ENCODE measurements at places on chromosomes 5 and 9. TPM values are rescaled to one million over a fixed set of nuclear protein-coding genes. Genes with fewer than 3 reads are reported as not detected.

DNA sequence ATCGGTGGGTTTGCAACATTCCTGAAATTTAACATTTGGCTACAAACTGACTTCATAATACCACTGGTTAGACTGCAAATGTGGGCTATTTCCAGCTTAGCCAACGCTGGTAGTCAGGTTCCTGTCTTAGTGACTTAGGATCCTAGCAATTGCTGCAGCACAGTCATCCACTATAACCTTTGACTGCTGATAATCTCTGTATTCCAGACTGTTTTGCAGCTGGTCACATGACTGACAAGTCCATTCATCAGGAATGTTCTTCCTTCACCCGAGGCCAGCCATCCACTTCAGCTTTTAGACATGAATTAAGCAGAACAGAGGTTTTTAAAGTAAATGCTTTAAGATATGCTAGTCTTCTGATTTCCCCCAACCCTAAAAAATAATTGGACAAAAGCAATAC, 425.9 kb upstream of the MPDZ start:
- no peak for DNase-seq

DNA sequence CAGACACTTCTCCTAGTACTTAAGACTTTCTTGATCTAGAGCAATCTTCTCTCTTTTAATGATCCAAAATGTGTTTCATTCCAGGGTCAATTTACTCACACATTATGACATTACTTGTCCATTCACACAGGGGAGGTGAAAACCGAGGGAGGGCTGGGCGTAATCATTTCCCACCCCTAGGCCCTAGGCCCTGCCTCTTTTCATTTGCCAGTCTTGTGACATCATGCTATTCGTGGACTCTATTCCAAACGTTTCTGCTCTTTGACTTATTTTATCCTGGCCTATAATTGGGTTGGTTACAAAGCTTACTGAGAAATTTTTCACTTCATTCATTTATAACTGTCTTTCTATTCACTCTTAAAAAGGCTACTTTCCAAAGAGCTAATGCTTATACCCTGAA, 2.4 kb downstream of the DCAF12 start:
- DNase-seq: no peak

Gene FOXD4L4
- 0.19 TPM for total RNA-seq

Gene ANKRD18B
- total RNA-seq: not detected

Gene PRRT1B
- total RNA-seq: not detected

Gene SLC4A9
- total RNA-seq: 0.74 TPM

Gene BRD9
- 53.2 TPM for total RNA-seq

Gene SLIT3
- total RNA-seq: 89.0 TPM

Data from omental fat pad (tissue), 4 donors.